ENCODE measurements at places on chromosomes 4 and X.

GRCh38 chrX:11757397-11757718, 679 bp upstream of the MSL3 start:
- no peak for DNase-seq

GRCh38 chr4:123415977-123416376, 19.4 kb downstream of the SPRY1 start:
- DNase-seq, result peak; percentile 62

GRCh38 chr4:152892974-152893373, 43.1 kb upstream of the FHDC1 start:
- no peak for DNase-seq

DNA sequence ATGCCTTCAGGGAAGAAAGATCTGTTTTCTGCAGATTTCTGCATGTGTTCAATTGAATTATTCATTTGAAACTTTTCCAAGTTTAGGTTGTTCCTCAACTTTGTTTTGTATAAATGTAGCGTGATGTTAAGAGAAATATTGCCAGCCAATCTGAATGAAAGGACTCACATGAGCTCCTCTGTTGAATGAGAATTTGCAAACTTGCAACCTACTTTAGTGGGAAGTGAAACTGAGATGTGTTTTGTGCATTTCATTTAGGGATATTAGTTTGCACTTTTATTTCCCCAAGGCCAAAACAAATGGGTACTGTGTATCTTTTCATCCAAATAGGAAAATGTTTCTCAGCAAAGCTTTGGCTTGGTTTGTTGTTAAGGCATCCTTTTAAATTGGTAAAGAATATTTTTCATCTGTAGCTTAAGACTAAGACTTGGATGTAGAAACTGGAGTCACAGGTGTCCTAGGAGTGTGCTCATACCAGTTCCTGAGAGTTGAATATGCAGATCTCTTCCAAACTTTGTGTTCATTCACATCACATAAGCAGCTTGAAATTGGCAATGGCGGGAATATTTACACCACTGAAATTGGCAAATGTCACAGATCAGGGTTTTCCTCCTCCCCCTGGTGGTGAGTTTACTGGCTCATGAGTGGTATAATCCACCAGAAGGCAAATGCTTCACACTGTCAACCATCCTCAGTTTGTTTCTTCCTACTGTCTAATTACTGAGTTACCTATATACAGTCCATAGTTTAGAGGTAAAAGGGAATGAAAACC, 193.6 kb upstream of the BANK1 start:
- peak; percentile 22 for DNase-seq

DNA sequence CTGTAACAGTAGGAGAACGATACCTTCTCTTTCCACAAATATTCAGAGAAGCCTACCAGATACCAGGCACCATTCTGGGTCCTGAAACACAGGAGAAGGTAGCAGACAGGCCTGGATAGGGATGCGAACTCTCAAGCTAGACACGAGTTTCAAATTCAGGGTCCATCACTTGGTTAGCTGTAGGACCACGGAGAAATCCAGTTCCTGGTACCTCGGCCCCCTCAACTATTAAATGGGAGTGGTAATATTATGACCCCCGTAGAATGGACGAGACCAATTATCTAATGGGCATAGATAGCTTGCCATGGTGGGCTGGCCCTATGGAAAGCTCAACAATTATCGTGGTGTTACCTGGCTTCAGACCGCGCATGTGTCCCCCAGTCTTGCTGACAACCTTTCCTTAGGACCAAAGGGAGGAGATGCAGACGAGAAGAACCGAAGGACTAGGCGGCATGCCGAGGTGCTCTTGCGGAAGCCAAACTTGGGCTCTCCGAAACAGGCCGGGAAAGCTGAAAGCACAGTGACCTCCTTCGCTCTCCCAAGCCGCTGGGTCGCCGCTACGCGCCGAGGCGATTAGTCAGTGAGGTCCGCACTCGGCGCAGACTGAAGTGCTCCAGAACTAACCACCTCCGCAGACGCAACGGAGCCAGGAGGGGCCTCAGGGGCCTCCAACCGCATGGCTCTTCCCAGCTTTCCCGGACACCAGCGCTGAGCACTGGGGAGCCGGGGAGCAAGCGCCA, 19.6 kb downstream of the NKX3-2 start:
- DNase-seq, result no peak

- DNase-seq, result no peak
Measured at GRCh38 chrX:113770071-113770470, 813.8 kb upstream of the HTR2C start.

DNA sequence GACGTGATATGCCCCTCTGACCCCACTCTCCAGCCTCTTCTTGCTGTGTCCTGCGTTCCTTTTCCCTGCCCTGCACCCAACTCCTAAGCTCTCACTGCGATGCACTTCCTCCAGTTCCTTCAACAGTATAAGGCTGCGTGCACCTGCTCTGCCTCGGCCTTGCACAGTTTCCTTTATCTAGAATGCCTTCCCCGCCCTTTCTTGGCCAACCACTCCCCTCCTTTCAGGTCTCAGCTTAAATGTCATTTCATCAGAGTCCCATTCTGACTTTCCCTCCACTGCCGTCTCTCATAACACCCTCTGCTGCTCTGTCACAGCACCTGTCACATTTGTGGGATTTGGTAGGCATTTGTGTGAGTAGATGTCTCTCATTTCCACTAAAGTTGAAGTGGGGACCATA, 58.4 kb upstream of the NEIL3 start:
- DNase-seq, result peak; percentile 13

- DNase-seq, result no peak
Measured at GRCh38 chr4:4284827-4285618, 4.9 kb downstream of the LYAR start.

DNA sequence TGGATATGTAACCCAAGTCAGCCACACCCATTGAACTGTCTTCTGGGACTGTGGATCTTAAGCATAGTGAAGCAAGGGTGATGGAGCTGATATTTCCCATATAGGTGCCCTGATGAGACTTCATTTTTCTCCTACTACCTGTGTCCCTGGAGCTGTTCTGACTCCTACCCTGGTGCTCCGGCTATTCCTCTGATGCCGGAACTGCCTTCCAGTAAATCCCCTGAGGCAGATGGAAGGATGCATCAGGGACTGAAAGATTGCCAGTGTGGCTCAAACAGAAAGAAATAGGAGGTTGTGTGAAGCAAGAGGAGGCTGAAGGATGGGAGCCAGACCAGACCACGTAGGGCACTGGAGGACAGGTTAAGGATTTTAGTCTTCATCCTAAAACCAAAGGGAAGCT, 74.7 kb downstream of the HOPX start:
- DNase-seq, result no peak

DNA sequence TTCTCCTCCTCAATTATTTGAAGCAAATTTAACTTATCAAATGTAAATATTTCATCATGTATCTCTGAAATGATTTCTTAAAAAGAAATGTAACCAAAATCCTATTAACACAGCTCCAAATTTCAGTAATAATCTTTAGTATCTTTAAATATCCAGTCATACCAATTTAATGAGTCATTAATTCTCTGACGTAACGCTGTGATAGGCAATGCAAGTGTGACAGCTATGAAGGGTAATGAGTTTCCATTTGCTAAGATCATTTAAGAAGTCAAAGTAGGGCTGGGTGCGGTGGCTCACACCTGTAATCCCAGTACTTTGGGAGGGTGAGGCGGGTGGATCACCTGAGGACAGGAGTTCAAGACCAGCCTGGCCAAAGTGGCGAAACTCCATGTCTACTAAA, 15.6 kb downstream of the RPS3A start:
- no peak for DNase-seq

DNA sequence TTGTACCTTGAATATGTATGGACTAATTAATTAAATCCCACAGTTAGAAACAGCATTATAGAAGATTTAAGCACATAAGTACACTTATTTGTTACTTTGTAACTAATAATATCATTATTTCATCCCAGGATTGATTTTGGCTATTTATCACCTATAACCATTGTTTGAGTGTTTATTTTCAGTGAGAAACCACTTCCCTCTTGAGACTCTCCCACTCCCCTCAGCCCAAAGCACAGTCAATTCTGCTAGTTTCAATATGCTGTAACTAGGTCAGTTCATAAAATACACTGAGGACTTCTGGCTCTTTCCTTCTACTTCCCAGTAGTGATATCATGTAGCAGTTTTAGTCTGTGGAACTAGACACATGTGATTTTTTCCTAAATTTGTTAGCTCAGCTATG, 16.3 kb downstream of the OFD1 start:
- no peak for DNase-seq

GRCh38 chr4:13711233-13711785, 83.8 kb upstream of the BOD1L1 start:
- DNase-seq, result no peak

DNA sequence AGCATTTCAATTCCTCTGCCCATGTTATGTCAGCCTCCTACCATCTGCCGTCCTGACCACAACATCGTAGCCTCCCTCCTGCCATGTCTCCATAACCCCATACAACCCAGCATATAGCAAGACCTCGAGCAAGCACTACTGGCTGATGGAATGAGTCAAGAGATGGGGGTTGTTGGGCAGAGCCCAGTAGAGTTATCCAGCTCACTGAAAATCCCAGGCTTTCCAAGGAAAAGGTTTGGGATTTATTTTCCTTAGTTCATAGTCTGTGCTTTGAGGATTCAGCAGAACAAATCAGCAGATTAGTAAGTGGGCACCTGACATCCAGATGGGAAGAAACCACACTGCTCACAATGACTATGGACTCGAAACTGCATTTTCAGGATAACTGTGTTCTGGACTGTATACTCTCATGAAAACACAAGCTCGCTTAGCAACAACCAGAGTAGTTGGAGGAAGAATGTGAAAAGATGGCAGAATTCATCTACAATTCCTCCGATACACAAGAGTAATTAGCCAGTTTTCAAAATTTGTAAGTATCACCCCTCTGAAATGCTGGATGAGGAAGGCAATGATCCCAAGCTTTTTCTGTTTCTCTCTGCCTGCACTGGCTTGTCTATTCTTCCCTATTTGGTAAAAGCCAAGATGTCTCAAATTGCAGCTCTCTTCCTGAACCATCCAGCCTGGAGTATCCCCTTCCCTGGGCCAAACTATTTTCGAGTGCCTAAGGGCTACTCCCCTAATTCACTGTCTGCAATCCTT, 186.2 kb upstream of the TBL1X start:
- DNase-seq, result no peak

GRCh38 chrX:10859353-10859752, 239.0 kb upstream of the MID1 start:
- no peak for DNase-seq

DNA sequence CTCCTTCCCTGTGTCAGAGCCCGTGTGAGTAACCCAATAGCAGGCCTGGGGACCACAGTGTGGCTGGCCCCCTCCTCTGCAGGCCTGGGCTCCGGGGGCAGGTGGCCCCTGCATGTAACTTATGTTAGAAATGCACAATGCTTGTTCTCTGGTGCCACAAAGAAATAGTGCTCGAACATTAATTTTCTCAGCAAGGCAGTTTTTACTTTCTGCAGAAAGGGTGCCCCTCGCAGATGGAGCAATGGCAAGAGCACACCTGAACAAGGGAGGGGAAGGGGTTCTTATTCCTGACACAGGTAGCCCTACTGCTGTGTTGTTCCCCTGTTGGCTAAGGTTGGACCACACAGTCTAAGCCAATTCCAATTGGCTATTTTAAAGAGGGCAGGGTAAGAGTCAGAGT, 17.1 kb downstream of the TACC3 start:
- DNase-seq, result no peak

DNA sequence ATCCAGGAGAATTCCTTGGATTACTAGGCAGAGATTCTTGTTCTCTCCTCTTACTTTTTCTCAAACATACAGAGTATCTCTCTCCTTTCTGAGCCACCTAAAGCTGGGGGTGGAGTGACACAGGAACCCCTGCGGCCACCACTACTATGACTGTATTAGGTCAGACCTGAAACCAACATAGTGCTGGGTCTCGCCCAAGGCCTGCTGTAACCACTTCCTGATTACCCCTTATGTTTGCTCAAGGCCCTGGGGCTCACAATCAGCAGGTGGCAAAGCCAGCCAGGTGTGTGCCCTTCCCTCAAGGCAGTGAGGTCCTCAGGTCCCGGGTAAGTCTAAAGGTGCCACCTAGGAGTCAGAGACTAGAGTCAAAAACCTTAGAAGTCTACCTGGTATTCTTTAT, 166.4 kb downstream of the PARM1 start:
- no peak for DNase-seq

DNA sequence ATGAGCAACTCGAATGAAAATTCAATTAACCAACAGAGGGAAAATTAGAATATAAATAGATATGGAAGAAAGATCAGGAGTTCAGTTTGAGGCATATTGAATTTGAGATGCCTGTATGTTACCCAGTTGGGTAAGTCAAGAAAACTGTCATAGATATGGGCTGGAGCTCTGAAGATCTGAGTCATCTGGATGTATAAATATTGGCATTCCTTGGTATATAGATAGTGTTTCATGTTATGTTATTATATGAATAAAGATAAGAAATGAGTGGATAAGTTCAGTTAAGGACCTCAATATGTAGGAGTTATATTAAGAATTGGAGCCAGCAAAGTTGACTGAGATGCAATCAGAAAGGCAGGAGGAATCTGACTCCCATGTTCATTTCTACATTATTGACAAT, 543.6 kb upstream of the SMIM31 start:
- DNase-seq, result no peak

Measured in stimulated activated CD4-positive, alpha-beta T cell treated with anti-CD3 and anti-CD28 coated beads, Interleukin-15, amount 100 ng/mL, for 24 hours (primary cell).